ENCODE measurements at places on chromosomes 12 and 14.

- no peak for DNase-seq
Measured at GRCh38 chr12:108694812-108695278, 36.5 kb downstream of the CORO1C start.

GRCh38 chr12:3355378-3355900, 135.6 kb upstream of the PRMT8 start:
- DNase-seq, result no peak

GRCh38 chr12:120376416-120376815, 7.5 kb upstream of the MSI1 start:
- no peak for DNase-seq

DNA sequence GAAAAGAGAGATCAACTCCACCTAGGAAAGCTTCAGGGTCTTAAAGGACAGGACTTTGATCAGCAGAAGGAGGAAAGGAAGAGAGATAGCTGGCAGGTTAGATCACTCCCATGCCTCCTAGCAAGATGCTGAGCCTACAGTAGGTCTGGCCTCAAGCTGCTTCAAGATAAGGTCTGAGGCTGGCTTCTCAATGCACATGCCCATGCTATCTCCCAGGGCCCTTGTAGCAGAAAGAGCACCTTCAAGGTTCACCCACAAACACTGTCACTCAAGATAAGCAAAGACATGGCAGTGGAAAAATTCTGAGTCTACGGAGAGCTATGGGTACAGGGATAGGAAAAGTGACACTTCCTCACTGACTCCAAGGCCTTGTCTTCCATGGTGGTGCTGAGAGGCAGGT, 14.3 kb downstream of the REM2 start:
- DNase-seq, result no peak

DNA sequence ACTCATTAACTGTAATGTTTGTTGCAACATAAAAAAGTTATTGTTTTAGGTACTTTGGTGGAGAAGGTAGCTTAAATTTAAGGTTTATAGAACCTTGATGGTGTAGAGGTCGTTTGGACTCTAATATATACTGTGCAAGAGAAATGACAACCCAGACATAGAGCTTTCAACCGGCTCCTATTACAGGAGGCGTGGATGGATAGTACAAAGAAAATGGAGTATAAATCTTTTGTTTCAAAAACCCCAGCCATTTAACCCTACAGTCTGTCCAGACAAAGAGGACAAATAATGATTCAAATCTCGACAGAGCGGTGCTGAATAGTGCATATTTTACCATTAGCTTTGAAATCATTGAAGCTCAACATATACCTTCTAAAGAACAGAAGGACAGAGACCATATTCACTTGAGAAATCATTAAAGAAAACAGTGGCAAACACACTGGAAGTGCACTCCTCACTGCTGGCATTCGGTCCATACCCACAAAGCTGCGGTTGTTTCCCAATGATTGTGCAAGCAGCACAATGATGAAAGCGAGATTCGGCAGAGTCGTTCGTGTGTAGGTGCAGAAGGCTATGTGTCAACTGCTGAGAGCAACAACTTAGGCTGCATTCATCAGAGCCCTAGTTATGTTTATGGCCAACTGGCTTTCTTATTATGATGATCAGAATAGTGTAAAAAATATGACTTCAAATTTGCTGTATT, 688.6 kb downstream of the NOVA1 start:
- no peak for DNase-seq

DNA sequence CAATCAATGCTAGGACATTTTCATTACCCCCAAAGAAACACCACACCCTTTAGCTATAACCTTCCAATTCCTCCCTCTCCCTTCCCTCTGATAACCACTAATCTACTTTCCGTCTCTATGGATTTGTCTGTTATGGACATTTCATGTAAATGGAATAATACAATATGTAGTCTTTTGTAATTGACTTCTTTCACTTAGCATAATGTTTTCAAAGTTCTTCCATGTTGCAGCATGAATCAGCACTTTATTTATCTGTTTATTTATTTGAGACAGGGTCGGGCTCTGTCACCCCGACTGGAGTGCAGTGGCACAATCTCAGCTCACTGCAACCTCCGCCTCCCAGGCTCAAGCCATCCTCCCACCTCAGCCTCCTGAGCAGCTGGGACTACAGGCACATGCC, 1.2 kb upstream of the RBM19 start:
- DNase-seq, result no peak

GRCh38 chr14:58430156-58430555, 2.6 kb downstream of the KIAA0586 start:
- no peak for DNase-seq

GRCh38 chr12:47736216-47736615, 10.9 kb upstream of the ENDOU start:
- no peak for DNase-seq

DNA sequence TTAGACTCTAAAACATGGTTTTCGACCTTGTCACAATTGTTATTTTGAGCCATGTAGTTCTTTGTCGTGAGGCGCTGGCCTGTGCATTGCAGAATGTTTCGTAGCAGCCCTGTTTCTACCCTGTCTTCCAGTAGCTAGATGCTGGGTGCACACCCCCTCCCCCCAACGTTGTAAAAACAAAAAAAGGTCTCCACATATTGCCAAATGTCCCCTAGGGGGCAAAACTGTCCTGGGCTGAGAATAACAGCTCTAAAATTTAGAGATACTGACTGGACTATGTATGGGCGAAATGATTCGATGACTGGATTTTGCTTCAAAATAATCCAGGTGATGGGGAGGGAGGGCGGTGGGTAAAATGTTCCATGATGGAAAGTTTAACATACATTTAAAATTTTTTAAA, 126.1 kb upstream of the FUT8 start:
- no peak for DNase-seq

DNA sequence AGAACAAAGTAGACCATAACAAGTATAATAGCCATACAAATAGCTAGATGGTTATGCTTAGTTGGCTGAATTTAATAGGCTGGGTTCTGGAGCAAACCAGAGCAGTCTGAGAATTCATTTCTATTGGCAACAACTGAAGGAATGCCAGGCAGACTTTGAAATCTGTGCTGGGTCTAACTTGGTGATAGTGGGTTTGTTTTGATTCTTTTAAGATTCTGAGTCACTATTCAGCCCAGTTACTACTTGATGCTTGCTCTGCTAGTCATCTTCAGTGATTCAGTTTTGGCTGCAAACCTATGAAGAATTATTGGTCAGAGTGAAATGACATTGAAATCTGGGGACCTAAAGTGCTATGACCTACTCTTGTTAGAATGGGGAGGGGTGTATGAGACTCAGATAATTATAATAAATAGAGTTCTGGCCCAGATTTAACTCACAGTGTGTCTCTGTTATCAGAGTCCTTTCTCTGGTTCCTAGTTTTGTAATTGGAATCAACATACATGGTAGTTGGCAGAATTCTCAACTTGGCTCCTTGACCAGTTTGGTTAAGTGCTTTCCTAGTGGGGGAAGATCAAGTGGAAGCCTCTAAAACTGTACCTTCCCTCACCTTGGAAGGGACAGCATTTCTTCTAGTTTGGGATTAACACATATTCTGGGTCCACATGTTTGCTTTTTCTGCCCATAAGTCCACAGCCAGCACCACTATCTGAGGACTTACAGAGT, 43.5 kb downstream of the MNAT1 start:
- peak; percentile 87 for DNase-seq

DNA sequence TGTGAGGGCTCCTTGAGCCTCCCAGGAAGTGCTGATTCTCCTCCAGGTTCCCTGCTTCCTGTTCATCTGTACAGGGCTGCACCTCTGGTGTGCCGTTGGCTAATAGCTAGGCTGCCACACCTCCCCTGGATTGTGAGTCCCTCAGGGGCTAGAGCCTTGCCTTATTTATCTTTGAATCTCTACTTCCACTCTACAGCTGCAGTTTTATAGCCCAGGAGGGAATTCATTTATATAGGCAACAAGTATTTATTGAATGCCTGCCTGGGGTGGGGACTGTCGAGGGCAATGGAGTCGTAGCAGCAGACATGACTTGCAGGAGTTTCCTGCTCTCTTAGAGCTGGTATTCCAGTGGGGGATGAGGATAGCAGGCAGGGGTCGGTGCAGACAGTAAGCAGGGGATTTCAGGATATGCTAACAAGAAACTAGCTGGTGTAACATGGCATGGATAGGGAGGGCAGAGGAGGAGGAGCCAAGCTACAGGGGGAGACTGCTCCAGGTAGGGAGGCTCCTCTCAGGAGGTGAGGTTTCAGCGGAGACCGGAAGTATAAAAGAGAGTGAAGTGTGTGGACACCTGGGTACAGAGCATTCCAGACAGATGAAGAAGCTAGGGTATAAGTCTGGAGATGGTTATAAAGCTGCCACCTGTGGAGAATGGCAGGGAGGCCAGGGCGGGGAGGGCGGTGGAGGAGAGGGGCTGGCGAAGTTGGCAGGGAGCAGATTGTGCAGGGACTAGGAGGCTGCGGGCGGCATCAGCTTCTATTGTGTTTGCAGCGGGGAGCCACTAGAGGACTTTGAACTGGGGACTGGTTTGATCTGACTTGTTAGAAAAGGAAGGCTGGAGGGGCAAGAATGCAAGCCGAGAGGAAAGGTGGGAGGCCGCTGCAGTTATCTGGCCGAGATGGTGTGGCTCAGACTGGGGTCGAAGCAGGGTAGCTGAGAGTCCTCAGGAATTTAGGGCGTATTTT, 17.2 kb downstream of the USP30 start:
- DNase-seq, result no peak

DNA sequence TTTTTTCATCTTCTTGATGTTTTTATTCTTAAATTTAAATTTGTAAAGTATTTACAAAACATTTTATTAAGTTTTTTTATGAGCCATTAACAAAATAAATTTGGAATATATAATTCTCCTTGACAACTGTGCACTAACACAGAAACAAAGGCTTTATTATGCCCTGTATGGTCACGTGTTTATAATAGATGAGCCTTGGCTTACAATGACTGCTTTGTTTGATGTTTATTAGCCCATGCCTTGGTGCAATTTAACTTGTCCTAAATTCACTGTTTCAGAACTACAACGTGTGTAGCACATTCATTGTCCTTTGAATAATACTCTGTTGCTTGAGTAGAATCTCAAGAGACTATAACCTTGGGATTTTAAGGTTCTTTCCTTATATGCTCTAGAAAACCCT, 59.8 kb downstream of the CNTN1 start:
- DNase-seq, result no peak

GRCh38 chr12:47394070-47394469, 311.8 kb downstream of the RPAP3 start:
- no peak for DNase-seq

DNA sequence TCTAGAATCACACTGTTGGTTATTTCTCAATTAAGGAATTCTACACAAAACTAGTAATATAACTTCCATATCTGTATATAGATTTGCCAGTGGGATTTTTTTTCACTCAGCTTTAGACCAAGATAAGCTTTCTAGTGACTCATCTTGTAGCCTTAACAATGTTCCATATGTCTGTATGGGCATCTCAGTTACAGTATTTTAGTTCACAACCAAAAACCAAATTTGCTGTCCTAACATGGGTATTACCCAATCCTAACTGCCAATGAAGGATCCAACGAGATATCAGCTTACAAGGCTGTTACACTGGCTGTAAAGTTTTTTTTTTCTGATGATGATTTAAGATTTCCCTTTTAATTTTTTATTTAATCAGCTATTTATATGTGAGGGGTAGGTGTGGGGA, 31.5 kb upstream of the KRR1 start:
- DNase-seq, result no peak

- DNase-seq, result no peak
Measured at GRCh38 chr12:117105902-117106301, 6.7 kb upstream of the TESC start.

- DNase-seq, result no peak
Measured at GRCh38 chr14:35369701-35370191, 34.8 kb downstream of the NFKBIA start.

GRCh38 chr14:56374421-56374820, 205.2 kb upstream of the TMEM260 start:
- no peak for DNase-seq

GRCh38 chr14:20440882-20441281, 4.9 kb upstream of the KLHL33 start:
- no peak for DNase-seq

- DNase-seq, result no peak
Measured at GRCh38 chr12:11743423-11744409, 94.2 kb downstream of the ETV6 start.

All from GM04504 (cell line).